Articular chondrocyte of knee joint (primary cell): ENCODE measurements at places on chromosomes 4 and X. TPM values are rescaled to one million over a fixed set of nuclear protein-coding genes. Genes with fewer than 3 reads are reported as not detected.

The HS3ST1 gene
- total RNA-seq = 0.22 and 0.52 TPM in 2 replicates

The SSX1 gene
- not detected in 2 replicates for total RNA-seq

The SOWAHB gene
- not detected in 2 replicates for total RNA-seq

The WDR17 gene
- total RNA-seq = 1.3 and 4.3 TPM in 2 replicates

The TMSB15B gene
- 2.4 and 3.4 TPM in 2 replicates for total RNA-seq

The CXCL1 gene
- total RNA-seq = 9.4 and 28.2 TPM in 2 replicates

The TRIM60 gene
- total RNA-seq = not detected in 2 replicates

The AVPR2 gene
- total RNA-seq = not detected in 2 replicates

The RENBP gene
- total RNA-seq = 5.1 and 7.7 TPM in 2 replicates
